ENCODE measurements at places on chromosomes 2 and 18.

DNA sequence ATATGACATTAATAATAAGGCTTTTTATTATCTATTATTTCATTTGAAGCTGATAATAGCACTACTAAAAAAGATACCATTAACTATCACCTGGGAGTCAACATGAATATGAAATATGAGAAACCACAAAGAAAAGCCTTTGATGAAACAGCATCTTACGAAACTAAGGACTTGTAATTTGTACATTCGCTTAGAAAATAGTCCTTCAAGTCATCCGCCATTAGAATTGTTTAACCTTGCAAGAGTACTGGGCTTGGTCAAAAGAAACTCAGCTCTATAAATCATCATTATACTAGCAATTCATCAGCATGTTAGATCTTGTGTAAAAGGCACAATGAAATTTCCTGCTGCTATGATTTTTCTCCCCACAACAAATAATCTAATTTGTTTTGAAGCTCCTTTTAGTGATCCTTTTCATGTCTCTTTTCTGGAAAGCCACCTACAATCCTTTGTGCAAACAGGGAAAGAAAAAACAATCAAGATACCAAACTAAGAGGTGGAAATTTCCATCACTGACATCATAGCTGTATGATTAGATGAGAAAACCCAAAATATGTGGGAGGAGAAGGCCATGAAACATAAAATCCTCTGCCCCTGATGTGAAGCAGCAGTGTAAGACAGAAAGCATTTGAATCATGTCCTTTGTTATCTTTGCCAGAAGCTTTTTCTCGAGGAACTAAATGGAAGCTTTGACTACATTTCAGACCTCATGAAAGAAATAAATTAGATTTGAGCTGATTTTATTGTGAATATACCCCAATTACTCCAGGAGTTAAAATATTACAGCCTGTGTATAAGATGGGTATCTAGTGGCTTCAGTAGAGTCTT lies 31.2 kb downstream of the SCN9A start:
- DNase-seq: no peak

- DNase-seq: no peak
Measured at GRCh38 chr2:40451918-40452605, at the start of gene SLC8A1. Gene SLC8A1, minus strand, starts transcription at chr2:40452090.

GRCh38 chr2:101949304-101949703 lies 42.5 kb upstream of the IL1R2 start:
- DNase-seq: no peak

- DNase-seq: no peak
Measured at GRCh38 chr18:57768537-57769326, 34.4 kb downstream of the ATP8B1 start.

GRCh38 chr2:110755491-110756078 lies 23.2 kb downstream of the ACOXL start:
- no peak for DNase-seq

DNA sequence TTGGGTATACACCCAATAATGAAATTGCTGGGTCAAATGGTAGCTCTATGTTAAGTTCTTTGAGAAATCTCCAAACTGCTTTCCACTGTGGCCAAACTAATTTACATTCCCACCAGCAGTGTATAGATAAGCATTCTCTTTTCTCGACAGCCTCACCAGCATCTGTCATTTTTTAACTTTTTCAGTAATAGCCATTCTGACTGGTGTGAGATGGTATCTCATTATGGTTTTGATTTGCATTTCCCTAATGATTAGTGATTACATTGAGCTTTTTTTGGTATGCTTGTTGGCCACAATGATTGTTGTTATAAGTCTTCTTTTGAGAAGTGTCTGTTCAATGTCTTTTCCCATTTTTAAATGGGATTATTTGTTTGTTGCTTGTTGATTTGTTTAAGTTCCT lies 50.4 kb upstream of the EPAS1 start:
- no peak for DNase-seq

DNA sequence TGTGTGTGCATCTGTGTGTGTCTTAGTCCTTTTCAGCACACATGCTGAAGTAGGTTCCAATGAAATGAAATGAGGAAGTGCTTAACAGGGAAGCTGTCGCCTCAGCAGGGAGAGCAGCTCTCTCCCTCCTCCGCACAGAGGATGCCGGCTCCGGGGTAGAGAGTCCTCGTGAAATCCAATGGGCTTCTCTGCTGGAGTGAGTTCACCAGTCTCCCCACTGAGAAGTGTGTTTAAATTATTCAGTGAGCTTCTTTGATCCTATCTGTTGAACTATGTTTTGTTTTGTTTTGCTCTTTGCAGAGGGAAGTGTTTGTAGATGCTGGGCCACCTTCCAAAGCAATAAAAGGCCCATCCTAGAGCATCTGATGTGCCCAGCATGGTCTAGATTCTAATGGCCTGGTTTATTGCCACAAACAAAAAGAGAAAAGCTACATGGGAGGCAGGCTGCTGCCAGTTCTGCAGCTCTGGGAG lies 6.7 kb downstream of the PPP1R7 start:
- DNase-seq: no peak

DNA sequence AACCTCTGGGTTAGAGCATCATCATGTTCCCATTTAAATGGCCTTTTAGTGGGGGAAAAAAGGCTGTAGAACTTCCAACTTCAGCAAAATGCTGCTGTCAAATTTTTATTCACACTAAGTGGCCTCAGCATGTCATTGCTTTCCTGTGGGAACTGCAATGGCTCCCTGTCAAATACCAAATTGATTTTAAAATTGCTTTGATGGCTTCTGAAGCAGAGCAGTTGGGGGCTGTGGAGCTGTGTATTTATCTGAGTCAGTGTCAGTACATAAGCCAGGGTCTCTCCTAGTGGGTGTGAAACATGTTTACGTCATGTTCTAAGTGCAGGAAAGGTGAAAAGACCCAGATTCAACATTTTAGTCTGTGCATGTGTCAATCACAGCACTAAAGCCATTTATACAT lies 171.3 kb downstream of the CDH19 start:
- DNase-seq: no peak
